Inflammatory macrophage treated with lipopolysaccharide for 1 hour (primary cell): ENCODE measurements at places on chromosomes 12 and 14.

DNA sequence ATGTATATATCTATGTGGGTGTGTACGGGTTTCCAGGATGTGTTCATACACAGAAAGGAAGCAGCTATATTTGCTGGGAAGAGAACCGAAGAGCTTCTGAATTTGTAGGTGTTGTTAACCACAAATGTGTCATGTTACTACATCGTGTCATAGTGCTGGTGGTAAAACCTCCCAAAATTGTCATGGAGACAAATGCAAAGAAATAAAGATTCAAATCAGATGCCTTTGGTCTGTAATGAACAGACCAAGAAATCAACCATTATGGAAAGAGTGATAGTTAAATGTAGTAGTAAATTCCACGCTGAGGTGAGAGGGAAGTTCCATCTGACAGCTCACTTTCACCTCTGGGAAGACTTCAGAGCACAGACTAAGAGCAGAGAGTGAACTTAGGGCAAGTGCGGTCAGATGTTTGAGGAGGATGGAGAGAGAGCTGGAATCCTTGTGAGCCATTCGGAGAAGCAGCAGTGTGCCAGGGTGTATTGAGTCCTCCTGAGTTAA lies 487.5 kb downstream of the TMEM121 start:
- DNase-seq: no peak

GRCh38 chr14:95398630-95399547 lies 79.2 kb upstream of the CLMN start:
- no peak for DNase-seq

DNA sequence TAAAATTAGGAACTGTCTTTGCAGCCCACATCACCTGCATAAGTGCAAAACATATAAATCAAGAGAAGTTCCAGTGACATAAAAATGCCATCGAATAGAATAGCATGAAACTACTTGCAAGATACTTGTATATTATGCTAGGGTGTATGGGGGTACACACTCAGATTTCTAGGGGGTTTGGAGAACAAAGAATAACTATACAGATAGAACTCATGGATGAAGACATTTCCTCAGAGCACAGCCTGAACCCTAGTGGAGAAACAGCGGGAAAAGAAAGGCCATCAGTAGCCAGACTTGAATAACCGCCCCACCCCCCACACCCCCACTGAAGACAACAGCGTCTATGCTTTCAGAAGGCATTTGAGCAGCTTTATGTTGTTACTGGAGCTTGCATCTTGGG lies 425.8 kb downstream of the NPAS3 start:
- no peak for DNase-seq

DNA sequence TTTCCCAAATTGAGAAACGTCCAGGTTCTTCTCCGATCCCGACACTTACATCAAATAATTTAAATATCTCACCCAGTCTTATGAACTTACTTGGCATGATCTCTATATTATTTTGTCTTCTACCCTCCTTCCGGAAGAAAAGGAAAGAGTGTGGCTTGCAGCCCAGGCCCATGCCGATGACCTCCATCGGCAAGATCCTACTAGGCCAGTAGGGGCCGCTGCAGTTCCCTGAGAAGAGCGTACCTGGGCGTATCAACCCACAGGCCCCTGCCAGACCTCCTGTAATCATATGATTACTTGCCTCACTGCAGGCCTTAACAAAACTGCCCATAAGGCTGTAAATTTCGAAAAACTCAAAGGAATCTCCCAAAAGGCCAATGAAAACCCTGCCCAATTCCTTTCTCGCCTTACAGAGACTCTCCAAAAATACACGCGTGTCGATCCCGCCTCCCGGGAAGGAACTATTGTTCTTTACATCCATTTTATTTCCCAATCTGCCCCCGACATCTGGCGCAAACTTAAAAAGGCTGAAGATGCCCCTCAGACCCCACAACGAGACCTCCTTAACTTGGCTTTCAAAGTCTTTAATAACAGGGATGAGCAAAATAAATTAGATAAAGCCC lies 69.6 kb downstream of the MOK start:
- peak; percentile 45 for DNase-seq

DNA sequence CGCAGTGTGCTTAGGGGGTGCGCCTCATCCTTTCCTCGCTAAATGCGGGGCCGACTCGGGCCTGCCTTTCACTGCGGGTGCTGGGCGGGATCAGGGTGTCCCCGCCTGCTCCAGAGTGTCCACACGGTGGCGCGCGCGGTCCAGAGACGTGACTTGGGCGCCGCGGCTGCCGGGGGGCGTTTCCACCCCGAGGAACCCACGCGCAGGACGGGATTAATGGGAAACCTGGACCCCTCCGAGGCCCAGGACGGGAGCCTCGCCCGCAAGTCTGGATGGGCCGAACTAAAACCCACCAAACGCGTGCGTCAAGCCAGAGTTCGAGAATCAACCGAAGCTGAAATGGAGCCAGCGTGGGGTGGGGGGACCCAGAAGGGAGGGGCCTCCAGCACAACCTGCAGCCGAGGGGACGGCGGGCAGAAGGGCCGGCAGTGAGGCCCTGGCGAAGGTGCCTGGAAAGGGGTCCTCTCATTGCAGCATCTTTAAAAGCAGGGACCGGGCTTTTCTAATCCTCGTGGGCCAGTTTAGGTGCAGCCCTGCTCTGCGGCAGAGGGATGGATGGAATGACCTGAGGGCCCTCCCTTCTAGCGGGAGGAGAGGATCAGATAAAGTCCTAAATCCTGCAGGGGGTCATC lies 93.3 kb downstream of the NINJ2 start:
- DNase-seq: peak; percentile 44

DNA sequence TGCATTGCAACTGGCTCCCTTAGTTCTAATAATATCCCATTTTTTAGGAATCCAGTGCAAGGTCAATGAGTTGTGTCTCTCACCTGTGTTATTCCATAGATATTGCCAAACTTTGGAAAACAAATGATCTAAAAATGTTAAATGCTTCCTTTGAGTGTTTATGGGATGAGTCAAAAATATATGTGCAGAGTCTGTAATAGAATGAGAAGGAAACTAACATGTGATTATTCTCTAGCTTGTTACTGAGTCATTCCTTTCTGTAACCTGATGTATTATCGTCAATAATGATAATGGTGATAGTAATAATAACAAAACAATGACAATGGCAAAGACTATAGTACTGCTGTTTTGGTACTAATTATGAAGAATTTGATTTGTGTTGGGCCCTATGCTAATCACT lies 11.5 kb downstream of the ACSS3 start:
- no peak for DNase-seq

GRCh38 chr14:76695263-76695920 lies 65.9 kb upstream of the VASH1 start:
- no peak for DNase-seq

DNA sequence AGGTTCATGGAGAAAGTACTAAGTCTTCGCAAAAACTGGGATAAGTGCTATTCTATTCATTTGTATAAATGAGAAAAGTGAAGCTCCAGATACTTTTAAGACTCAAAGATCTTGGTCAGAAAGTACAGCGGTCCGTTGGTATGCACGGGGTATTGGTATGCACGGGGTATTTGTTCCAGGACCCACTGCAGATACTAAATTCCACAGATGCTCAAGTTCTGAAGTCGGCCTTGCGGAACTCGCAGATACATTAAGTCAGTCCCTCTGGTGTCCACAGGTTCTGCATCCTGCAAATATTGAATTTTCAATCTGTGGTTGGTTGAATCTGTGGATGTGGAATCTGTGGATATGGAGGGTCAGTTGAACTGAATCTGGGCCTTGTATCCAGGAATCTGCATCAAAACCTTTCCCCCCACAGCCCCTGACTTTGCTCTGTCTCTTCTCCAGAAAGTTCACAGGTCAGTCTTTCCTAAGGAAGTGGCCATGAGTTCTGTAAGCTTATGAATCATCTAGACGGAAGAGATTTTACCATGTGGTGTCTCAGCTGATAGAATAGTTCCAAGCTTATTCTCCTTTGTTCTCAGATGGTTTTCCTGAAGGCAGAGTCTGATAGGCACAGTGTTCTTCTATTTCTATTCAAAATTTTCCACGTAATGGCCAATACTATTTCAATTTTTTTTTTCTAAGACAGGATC lies 274.7 kb downstream of the NEDD1 start:
- no peak for DNase-seq

DNA sequence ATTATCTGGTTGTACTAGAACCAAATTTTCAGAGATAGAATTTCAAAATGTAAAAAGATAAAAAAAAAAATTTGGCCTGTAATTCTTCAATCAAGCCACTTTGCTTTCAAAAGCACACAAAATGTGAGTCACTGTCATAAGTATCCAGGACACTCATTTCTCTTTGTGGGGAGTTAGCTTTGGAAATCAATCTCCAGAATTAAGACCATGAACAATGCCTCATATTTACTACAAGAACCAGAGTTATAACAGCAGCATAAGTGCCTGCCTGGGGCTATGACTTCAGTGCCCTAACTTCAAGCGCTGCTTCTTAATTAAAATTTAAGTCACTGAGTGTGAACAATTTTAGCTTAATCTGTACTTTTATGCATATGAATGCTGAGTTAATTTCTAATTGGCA lies 162.1 kb downstream of the C12orf42 start:
- DNase-seq: no peak
